CD4-positive, alpha-beta T cell treated with Interleukin-2 at 100 ng/mL for 4 hours (primary cell): ENCODE measurements at places on chromosomes 2 and 18.
A peak's percentile ranks its signal among the peaks of the same experiment; 100 is the strongest.

DNA sequence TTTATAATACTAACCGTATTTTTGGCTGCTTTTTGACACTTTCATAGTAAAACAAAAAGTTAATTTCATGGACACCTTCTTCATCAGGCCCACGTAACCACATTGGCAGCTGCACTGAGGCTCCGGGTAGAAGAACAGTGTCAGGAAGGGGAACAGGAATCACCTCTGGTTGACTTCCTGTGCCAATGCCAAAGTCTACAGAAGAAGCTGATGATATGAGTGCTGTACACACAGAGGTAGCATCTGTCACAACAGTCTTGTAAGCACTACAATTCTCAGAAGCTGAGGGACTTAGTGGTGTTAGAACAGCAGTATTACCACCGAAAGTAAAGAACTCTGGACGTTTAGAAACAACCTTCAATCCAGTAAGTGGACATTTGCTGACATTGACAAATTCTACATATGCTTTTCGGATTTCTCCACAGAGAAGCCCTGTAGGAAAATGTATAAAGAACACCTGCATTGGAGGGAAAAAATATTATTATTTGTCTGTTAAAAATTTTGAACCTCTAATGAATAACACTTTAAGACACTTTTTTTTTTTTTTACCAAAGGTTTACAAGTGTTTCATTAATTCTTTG, 85.3 kb downstream of the TRAPPC8 start:
- no peak for DNase-seq

DNA sequence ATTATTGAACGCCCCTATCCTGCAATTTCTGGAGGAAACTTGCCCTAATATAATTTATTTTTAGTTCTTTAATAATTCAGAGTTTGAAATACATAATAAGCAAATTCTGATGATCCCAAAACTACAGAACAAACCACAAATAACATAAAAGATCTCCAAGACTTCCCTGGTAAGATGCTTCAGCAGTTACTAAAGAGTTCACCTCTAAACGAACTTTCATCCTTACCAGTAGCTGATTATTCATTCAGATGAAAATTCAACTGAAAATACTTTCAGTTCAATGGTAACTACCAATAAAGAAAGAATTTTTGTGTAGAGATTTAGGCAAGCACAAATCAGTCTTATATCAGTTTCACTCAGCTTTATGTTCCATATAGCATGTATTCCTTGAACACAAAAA, 130.1 kb upstream of the MAPRE2 start:
- DNase-seq = no peak

- no peak for DNase-seq
These were observed 19.1 kb upstream of the MAP4K4 start for GRCh38 chr2:101678379-101678778.

DNA sequence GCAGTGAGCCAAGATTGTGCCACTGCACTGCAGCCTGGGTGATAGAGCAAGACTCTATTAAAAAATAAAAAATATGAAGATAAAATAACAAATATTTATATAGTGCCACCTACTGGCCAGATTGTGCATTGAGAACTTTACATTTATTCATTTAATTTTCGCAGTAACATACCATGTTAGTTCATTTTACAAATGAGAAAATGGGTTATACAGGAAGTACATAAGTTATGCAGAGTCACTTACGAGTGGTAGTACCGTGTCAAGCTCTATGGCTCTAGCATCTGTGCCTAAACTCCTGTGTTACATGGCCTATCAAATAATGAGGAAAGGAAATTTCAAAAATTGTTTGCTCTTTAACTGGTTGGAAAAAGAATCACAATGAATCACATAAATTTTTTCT, 27.9 kb downstream of the RIF1 start:
- DNase-seq = peak; percentile 57

DNA sequence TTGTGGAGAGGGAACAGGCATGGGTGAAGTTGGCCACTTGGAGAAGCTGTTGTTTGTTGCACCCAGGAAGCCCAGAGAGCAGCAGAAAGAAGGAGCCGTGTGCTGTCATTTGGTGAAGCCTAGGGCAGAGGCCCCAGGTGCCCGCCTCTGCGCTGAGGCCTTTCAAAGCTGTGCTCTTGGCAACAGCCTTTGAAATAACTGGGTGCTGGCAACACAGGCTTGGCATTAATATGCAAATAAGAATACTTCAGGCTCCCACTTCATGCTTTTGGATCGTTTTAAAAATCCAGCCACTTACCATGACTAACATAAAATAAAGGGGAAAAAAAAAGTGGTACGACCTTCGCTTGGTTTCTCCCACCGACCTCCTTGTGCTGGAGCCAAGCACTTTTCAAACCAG, 41.1 kb downstream of the DHRS9 start:
- no peak for DNase-seq

- no peak for DNase-seq
These were observed 11.5 kb upstream of the SLC11A1 start for GRCh38 chr2:218370410-218371063.

- DNase-seq = no peak
These were observed 149.2 kb downstream of the PLEKHA3 start for GRCh38 chr2:178629463-178629862.

- no peak for DNase-seq
These were observed 54.7 kb upstream of the LRATD1 start for GRCh38 chr2:14577843-14578242.

GRCh38 chr2:11145350-11145749, 9.9 kb upstream of the SLC66A3 start:
- DNase-seq = no peak

DNA sequence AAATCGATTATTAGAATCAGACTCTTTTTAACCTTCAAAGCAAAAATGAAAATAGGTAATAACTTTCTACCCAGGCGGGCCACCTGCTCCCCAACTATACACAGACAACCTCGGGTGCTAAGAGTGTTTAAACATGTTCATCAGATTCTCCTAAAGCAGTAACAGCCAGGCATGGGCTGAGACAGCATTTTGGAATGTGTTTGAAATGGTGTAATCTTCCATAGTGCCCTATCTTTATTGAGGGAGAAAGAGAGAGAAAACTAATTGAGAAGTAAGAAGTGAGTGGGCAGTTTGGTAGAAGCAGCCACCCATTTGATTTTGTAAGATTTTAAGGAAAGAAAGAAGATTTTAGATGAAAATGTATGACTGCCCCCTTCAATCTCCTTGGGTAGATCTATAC, 196.1 kb upstream of the CTAGE1 start:
- DNase-seq = no peak

- DNase-seq = no peak
These were observed 2.5 kb downstream of the RPIA start for GRCh38 chr2:88693911-88694414.

DNA sequence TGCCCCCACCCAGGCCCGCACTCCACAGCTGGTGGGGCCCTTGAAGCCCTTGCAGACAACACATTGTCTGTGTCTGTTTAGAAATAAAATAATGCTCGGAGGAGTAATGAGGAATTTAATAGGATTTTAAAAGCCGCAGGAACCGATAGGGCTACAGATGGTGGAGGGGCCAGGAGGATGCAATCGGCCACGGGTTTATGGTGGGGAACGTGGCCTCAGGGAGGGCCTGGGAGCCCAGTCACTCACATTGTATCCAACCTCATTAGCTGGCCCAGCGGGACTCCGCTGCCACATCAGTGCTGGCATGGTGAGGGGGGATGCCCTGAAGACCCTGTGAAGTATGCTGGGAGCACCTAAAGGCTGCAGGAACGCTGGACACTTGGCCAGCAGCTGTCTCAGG, 252.0 kb downstream of the CELF4 start:
- DNase-seq = no peak

- peak; percentile 31 for DNase-seq
These were observed 32.0 kb downstream of the CENPO start for GRCh38 chr2:24824966-24825882.

DNA sequence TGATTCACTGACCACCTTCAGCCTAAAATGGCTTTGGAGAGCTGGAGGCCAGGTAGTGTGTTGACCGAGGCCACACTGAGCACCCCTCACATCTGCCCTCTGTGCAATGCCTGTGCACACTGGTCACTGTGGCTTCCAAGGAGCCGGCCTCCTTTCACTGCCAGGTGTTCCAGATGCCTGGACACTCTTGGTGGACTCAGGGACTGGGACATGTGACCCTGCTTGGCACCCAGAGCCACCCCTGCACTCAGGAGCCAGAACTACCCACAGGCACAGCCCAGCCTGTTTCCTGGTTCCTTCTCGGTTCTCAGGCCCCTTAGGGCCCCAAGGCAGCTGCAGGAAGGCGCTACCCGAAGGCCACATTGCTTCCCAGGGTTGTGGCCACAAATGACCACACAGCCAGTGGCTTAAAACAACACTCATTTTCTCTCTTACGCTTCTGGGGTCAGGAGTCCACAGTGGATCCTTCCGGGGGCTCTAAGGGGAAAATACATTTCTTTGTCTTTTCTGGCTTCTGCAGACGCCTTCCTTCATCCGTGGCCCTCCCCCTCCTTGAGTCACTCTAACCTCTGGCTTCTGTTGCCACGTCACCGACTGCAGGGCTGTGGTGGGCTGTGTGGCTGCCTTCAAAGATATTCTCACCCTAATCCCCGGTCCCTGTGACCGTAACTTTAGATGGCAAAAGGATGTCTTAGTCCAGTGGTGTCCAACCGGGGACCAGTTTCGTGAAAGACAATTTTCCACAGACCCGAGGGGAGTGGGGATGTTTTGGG, 78.6 kb downstream of the ASB1 start:
- no peak for DNase-seq

DNA sequence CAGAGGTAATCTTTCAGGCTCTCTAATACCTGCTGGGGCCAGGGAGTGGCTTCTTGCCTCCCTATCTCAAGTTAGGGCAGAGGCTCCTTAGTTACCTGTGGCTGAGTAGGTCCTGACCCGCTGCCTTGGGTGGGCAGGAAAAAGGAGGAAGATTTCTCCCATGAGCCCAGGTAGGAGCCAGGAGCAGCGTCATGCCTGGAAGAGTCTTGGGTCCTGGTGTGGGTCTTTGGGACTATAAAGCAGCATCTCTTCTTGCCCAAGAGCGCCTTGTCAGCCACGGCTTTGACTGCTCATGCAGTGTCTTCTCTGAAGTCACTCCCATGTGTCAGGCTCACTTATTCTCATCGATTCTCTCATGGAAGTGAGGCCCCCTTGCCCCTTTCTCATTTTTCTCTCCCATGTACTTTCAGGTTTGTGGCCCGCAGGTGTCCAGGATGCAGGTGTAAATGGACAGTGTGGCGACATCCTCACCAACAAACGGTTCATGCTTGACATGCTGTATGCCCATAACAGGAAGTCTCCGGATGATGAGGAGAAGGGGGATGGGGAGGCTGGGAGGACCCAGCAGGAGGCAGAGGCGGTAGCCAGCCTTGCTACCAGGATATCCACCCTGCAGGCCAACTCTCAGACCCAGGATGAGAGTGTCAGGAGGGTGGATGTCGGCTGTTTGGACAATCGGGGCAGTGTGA, 111.2 kb downstream of the TPGS2 start:
- DNase-seq = no peak

- no peak for DNase-seq
These were observed 117.5 kb downstream of the ATP9B start for GRCh38 chr18:79186649-79187048.

- no peak for DNase-seq
These were observed 58.2 kb upstream of the ACSL3 start for GRCh38 chr2:222802514-222803196.

- DNase-seq = peak; percentile 13
These were observed 37.7 kb downstream of the BCL11A start for GRCh38 chr2:60515721-60516226.

GRCh38 chr2:169765523-169765922, 31.9 kb downstream of the KLHL23 start:
- no peak for DNase-seq

GRCh38 chr18:10482985-10483949, 28.8 kb downstream of the APCDD1 start:
- no peak for DNase-seq

DNA sequence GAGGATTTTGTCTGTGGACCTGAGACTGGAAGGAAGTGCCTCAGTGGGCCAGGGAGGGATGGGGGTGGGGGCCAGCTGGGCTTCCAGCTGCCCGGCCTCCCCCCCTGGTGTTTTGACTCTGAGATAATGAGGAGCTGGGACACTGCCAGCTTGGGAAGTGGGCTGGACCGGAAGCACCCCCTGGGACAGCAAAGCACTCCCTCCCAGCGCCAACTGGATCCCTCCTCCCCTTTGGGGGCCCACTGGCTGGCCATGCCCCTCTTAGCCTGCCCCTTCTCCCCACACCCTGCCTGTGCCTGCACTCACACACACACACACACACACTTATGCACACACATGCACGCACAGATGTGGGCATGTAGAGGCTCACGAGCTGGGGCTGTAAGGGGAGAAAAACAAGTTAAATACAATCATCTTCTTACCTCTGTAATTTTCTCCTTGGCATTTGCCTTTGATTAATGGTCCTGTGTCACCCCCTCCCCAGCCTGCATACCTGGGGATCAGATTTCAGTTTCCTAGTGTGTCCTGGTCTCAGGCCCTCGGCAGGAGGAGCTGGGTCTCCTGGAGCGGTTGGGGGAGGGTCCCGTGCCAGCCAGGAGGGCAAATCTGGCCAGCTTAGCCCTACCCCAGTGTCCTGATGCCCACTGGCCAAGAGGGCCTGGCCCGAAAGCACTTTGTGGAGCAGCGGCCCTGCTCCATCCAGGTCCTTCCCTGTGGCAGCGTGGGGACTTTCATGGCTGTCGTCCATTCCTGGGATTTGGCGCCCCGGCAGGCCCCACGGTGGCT, 3.6 kb downstream of the ITM2C start:
- DNase-seq = no peak

GRCh38 chr2:181376442-181376841, 80.7 kb upstream of the ITGA4 start:
- DNase-seq = no peak

GRCh38 chr2:66753257-66753656, 318.3 kb downstream of the MEIS1 start:
- no peak for DNase-seq

DNA sequence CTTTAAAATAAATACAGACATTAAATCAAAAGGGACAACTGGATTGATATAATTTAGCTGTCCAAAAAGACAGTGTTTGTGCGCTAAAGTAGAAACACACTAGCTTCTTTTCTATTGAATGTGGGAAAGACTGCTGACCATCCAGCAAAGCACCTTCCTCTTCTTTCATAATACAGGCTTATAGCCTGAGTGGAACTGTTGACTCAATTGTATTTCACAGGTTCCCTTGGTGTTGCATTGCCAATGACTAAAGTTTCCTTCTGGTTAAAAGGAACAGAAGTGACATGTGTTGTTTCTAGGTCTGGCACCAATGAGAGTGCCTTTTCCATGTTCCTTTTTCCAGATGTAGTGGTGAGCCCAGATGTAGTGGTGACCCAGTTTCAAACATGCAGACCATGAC, 412.3 kb downstream of the RNF144A start:
- no peak for DNase-seq

- no peak for DNase-seq
These were observed 53.8 kb downstream of the GULP1 start for GRCh38 chr2:188345426-188345825.

- DNase-seq = peak; percentile 49
These were observed 10.8 kb upstream of the MAPRE2 start for GRCh38 chr18:35030277-35030989.
